ENCODE measurements at places on chromosomes 2 and 18.

GRCh38 chr2:230990131-230990898 is 5.6 kb upstream of the SPATA3 start:
- no peak for DNase-seq

DNA sequence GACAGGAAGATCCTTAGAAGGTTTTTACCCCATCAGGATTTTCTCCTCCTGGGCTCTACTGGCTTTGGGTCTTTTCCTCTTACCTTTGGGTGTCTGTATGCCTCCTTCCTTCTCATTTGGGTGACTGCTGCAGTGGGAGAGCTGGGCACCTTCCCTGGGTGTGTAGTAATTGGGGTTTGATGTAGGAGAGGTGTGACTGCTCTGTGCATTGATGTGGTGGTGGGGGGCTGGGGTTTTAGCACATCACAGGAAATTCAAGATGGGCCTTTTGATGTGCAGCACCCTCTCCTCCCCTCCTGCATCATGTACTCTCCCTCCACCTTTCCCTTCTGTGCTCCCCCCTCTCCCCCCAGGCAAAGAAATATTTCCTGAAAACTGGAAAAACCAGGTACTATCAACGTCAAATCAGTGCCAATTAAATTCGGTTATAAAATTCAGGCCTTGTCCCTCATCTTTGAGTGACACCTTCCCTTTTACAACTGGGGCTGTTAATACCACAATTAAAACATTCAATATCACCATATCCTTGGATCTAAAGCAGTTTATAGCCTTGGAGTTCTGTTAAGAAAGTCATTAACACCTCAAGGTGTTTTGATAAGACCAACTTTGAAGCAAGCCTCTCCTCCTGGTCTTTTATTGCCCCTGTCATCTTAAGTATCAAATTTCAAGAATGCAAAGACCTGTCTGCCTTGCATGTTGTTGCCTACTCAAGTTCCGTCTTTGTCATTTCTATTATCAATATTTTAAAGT is 23.3 kb downstream of the EDAR start:
- DNase-seq, result no peak

GRCh38 chr2:210003359-210003758 is 921 bp downstream of the RPE start:
- DNase-seq, result no peak

- DNase-seq, result no peak
These were observed 535.6 kb downstream of the CNTNAP5 start for GRCh38 chr2:124560592-124561112.

DNA sequence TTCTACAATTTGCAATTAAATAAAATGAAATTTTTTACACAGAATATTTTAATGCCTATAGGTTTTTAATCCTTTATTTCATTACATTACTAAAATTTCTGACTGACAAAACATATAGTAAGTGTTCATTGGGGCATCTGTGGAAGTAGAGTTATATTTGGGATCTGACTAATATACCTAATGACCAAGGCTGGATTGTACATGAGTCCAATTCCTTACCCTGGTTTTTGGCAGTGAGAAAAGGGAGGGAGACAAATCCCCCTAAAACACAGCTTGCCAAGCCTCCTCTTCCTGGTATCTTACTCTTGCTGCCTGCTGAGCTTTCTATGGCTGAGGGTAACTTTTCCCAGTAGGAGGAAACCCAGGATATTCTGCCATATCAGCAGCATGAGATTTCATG is 149.4 kb upstream of the CDH20 start:
- DNase-seq, result no peak

DNA sequence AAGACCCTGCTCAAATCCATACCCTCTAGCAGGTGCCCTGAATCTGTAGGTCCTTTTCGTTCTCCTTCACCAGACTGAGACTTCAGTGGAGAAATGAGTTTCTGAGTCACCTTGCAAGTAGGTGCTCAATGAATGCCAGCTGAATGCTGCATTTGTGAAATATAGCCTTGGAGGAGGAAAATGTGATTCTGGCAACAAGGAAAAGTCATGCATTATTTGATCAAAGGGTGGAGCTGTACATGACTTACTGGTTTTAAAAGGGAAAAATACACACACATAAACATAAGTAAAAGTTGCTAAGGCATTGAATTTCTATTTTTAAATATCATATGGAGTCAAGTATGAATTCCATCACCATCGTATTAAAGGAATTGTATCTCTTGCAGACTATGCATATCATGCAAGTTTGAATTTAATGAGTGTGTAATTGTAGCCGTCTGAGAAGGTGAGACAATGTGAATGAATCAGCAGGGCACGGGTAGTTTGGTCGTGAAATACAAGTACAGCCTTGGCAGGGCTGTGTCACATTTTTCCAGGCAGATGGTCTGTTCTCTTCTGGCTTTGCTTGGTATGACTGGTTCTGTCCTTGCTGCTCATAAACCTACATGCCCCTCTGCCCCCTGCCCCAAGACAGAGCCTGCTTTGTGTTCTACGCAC is 160.8 kb downstream of the COL6A3 start:
- DNase-seq, result no peak

- no peak for DNase-seq
These were observed 494.5 kb downstream of the RNF144A start for GRCh38 chr2:7411691-7412090.

DNA sequence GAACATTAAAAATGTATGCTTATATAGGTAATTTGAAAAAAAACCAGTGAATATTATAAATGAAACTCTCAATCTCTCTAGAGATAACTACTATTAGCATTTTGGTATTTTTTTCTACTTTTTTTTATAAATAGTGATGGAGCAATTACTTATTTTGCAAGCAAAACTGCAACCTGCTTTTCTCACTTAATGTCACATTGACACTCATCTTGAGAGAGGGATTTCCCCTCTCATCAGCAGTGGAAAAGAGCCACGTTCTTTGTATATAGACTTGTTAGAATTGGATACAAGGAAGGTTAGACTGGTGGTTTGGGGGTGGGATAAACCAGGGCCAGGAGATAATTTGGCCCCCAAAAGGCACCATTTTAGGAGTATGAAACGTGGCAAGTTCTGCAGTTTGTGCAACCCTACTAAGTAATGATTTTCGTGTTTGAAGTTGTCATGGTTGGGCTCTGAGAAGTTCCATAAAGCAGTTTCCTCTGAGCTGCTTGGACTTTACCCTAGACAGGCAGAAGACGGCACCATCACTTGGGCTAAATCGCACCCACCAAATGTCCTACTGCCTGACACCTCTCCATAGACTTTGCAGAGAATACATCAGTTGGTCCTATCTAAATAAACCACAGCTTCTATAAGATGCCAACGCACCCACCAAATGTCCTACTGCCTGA is 194.0 kb downstream of the ACTR3 start:
- no peak for DNase-seq

GRCh38 chr2:8154936-8155335 is 526.9 kb upstream of the ID2 start:
- peak; percentile 11 for DNase-seq

DNA sequence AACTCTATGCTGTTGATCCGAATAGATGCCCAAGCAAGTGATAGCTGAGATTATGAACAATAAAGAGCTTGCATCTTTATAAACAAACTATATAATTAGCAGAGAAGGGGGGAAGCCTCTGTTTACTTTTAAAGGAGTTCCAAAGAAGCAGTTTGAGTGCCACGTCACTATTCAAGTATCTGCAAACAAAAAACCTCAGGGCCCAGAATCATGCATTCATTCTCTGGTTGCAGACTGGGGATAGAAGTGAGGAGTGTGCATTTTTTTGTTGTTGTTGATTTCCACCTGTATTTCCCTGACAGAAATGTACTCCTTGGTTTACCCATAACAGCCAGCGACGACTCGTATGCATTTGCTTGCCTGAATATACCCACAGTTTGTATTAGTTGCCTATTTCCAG is 264.3 kb downstream of the PTGR3 start:
- no peak for DNase-seq

DNA sequence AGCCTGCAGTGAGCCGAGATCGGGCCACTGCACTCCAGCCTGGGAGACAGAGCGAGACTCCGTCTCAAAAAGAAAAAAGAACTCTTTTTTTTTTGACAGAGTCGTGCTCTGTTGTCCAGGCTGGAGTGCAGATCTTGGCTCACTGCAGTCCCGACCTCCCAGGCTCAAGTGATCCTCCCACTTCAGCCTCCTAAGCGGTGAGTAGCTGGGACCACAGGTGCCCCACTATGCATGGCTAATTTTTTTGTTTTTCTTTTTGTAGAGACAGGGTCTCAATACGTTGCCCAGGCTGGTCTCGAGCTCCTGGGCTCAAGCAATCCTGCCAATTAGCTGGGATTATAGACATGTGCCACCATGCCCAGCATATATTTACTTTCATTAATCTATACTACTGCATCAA is 12.5 kb upstream of the INO80D start:
- DNase-seq, result no peak

- DNase-seq, result no peak
These were observed 239.3 kb downstream of the FBXO15 start for GRCh38 chr18:73908323-73908722.

- no peak for DNase-seq
These were observed 94.2 kb upstream of the RAB27B start for GRCh38 chr18:54734059-54734458.

DNA sequence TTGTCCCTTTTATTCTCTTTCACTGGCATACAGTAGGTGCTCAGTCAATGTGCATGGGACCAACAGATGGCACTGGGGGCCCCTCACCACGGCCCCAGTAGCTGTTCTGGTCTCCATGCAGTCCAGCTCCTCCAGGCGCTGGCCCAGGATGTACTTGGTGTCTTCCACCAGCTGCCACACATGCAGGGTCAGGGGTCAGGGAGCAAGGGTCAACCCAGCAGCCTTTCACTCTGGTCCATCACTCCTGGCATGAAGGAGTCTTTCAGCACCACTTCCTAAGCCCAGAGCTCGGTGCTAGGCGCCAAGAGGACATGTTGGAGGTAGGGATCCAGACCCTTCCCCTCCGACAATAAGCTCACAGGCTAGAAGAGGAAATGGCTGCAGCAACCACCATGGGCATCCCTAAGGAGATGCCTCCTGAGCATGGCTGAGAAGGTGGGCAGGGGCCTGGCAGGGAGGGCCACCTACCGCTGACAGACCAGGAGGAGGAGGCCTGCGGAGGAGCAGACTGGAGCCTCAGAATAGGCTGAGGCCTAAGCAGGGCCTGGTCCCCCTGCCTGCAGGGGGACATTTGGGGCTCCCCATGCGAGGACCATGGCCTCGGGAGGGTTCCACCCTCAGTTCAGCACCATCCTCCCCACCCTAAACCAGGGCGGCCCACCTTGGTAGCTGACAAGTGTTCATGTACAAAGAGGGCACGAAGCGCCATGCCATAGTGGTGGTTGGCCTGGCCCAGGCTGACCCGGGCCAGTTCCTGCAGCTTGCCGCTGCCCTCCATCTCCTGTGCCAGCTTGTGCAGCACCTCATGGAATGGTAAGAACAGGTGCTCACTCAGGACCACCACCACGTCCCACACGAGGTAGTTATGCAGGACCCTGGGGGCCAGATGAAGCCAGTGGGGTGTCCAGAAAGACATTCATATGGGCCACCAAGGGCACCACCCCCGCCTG is 10.2 kb downstream of the ALPG start:
- DNase-seq, result no peak

GRCh38 chr2:133413863-133414262 is 154.4 kb downstream of the NCKAP5 start:
- no peak for DNase-seq

GRCh38 chr2:58667137-58667774 is 426.1 kb upstream of the FANCL start:
- DNase-seq, result no peak

Measured in stimulated activated CD4-positive, alpha-beta T cell treated with anti-CD3 and anti-CD28 coated beads, TNF-alpha, amount 100 ng/mL, for 48 hours (primary cell).